ENCODE measurements at places on chromosomes 4 and X. TPM values are rescaled to one million over a fixed set of nuclear protein-coding genes. Genes with fewer than 3 reads are reported as not detected.

GRCh38 chr4:23887989-23888388, 1.9 kb downstream of the PPARGC1A start:
- no peak for DNase-seq

- no peak for DNase-seq
These were observed 11.9 kb downstream of the HUWE1 start for GRCh38 chrX:53674581-53674980.

- DNase-seq = no peak
These were observed 17.7 kb downstream of the FAM53A start for GRCh38 chr4:1666391-1666790.

GRCh38 chr4:181443021-181443420, 800.2 kb upstream of the TENM3 start:
- DNase-seq = no peak

The PHOX2B gene
- not detected for total RNA-seq

The ATP7A gene
- total RNA-seq = 2.4 TPM

Data from epithelial cell of proximal tubule (primary cell).